Transverse colon (tissue), 4 donors: ENCODE measurements at places on chromosomes 1 and 21. TPM values are rescaled to one million over a fixed set of nuclear protein-coding genes. Genes with fewer than 3 reads are reported as not detected.

The TMEM200B gene
- total RNA-seq, result 3.4 TPM

The LRRN2 gene
- total RNA-seq, result 18.1 TPM

The TDRD5 gene
- 0.64 TPM for total RNA-seq

The GBP6 gene
- total RNA-seq, result not detected

The MEX3A gene
- 0.60 TPM for total RNA-seq

The ERG gene
- 8.6 TPM for total RNA-seq

The SLAMF6 gene
- total RNA-seq, result 2.3 TPM

The TBX19 gene
- total RNA-seq, result 2.9 TPM

The OR2M3 gene
- total RNA-seq, result not detected

The HSF2BP gene
- 0.82 TPM for total RNA-seq

DNA sequence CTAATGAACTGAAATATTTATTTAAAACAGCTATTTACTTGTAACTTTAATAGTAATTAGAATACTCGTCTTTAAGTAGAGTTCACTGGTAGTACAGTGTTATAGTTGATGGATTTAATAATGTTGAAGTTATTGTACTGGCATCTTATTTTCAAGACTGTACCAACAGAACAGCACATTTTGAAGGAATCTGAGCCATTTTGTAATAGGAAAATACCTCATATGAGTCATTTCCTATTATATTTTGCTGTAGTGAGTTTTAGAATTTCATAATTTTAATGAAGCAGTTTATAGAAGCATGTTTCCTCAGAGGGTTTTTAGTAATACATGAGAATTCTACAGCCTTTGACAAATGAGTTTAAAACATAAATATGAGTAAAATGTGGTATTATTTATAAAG, 258.3 kb downstream of the OLFM3 start:
- no peak for DNase-seq

DNA sequence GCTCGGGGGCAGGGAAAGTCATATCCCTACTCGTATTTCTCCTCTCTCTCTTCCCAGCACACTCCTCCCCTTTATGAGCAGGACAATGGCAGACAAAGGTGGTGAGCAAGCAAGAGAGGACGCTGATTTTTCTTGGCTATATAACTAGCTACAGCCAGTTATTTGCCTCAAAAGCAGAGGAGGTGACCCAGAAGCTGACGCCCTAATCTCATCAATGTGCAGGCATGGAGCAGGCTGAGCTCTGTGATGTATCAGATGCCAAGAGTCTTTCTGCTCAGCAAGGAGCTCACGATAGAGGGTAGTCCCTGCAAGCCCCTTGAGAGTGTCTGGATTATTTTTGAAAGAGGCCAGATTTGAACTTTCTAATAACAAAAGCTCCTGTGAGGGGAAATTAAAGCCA, 75.5 kb downstream of the ASTN1 start:
- no peak for DNase-seq

GRCh38 chr1:89842567-89843272, 21.9 kb downstream of the LRRC8D start:
- no peak for DNase-seq

DNA sequence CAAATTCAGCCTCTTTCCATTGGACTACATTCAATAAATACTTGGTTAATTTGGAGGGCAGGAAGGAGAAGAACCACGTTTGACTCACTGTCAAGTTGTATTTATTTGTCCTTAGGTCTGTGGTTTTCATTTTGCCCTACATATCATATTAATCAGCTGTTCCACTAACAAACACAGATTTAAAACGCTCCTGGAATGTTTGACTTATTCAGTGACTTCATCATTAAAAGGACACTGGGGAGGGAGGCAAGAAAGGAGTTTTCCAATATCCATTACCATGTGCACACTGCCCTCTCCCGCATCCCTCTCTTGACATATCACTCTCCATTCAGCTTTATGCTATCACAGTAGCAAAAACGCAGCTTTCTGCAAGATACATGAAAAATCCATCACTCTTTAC, 98.2 kb upstream of the C1orf87 start:
- DNase-seq, result no peak

DNA sequence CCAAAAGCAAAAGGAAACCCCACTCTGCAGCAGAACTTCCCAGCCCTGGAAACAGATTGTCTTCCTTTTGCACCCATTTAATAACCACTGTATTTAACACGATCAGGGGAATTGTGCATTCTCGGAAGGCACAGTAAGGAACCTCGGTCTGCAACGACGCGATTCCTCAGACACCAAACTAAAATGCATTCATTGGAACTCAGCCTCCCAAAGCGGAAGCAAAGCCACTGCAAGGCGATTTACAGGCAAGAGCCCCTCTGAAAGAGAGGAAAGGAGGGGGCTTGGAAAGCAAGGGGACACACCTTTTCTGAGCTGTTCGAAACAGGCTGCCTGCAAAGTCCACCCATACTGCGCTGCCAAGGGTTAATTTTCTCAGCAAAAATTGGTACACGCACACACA, 297.7 kb downstream of the OMA1 start:
- no peak for DNase-seq

- DNase-seq, result no peak
Measured at GRCh38 chr1:193525917-193526710, 339.7 kb upstream of the B3GALT2 start.

DNA sequence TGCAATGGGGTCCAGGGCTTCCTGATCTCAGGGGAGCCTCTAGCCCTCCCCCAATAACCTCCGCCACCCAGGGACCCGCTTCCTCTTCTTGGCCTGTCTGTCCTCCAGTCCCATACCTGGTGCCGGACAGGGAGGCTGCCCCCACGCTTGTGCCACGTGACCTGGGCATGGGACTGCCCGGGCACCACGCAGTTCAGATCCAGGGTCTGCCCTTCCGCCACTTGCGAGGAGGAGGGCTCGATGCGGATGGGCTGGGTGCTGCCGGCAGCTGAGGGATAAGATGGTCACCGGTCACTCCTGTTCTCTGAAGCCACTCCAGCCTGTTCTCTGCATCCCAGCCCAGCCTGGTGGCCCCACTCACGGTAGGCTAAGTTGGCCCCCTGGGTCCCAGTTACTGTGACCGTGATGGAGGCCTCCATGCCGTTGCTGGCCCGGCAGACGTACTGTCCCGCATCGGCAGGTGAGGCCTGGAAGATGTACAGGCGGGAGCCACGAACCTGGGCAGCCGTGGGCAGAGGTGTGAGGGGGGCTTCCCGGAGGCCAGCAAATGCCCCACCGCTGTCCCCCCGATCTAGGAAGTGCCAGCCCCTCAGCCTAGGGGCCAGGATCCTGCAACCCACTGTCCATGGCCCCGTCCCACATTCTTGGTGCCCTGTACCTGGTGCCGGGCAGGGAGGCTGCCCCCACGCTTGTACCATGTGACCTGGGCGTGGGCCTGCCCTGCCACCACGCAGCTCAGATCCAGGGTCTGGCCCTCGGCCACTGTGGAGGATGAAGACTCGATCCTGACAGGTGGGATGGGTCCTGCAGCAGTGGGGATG, 39.6 kb downstream of the LDLRAD2 start:
- no peak for DNase-seq

DNA sequence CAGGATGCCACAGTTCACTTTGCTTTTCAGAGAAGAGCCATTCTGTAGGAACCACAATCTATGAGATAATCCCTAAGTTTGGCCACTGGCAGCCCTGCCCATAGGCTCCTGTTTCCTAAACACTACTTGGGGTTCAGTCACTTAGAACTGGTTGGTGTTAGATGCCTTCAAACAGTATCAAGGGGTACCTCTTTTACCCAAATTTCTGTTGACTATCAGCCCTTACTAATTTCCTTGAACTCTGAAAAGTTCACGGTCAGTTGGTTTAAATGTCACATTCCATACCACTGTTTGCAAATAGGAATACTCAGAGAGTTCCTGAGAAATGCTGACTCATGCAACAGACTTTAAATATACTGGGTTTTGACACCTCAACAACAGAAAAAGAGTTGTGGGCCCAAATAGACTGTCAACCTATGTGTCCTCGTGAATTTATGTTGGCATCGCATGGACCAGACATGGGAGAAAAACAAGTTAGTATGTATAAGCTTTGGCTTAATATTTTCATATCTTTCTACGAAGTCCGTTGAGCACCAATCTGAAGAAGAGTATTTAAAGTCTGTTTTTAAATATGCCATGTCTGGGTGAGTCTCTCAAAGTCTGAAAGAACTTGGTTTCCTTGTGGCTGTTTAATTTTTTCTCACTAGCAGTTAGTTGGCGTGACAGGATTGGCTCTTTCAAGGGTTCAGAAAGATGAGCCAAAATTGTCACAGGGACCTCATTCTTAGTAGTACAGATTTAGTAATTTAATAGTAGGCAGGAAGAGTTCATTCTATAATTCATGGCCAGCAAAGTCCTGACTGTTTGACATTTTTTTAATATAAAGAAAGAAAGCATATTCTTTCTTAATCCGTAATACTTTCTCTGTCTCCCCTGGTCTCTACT, 56.5 kb upstream of the ZNF326 start:
- no peak for DNase-seq

GRCh38 chr1:76802094-76802493, 65.2 kb upstream of the ST6GALNAC5 start:
- DNase-seq, result no peak

DNA sequence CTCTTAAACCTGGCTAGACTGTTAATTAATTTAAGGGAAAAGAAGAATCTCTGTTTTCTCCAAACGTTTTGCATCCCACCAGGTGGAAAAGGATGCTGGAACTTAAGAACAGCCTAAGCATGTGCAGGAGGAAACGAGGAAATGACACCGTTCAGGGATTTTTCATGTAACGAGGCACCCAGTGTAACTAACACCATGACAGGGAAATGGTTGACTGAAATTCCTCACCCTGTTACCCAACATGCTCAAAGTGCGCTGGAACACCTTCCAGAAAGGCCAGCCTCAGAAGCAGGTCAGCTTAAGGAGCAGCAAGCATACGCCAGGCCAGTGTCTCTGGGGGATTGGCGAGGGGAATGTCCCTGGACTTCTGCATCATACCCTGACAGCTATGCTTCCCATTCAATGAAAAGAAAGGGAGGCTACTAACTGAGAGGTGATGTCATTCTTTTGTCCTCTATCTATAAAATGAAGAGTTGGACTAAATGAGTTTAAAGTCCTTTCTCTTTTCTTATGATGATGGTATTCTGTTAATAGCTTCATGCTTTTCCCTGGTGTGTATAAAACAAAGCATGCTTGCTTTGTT, 21.6 kb downstream of the TNN start:
- no peak for DNase-seq

GRCh38 chr1:236395230-236395946, 1.3 kb downstream of the EDARADD start:
- DNase-seq, result peak; percentile 8

DNA sequence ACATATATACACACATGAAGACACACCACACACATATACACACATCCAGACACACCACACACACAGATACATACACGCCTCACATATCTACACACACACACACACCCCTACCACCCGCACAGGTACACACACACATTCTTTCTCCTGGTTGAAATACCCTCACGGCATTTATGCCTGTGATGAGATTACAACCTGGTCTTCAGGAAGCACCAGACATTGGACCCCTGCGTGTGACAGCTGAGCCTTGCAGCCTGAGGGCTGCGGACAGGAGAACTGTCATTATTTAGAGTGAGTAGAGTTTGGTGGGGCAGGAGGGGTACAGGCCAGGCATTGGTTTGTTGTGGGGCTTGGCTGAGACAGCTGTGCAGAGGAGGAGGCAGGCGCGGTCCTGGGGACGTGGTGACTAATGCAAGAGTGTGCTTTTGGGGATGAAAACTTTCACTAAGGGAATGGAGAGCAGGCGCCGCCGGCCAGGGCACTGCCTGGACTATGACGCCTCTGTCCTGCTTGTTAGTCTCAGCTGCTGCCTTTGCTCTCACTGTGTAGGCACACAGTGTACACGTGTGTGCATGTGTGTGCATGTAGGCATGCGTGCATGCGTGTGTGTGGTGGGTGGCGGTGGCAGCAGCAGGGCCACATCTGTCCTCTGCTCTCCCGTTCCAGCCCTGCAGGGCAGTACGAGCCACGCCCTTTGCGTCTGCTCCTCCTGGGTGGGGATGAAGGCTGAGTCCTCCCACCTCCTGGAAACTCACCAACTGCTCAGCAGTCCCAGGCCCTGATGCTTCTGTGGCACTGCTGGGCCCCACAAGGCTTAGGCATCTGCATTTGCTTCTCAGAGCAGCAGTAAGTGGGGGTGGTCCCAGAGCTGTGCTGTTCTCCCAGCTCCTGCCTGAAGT, 57.6 kb downstream of the SPSB1 start:
- no peak for DNase-seq

DNA sequence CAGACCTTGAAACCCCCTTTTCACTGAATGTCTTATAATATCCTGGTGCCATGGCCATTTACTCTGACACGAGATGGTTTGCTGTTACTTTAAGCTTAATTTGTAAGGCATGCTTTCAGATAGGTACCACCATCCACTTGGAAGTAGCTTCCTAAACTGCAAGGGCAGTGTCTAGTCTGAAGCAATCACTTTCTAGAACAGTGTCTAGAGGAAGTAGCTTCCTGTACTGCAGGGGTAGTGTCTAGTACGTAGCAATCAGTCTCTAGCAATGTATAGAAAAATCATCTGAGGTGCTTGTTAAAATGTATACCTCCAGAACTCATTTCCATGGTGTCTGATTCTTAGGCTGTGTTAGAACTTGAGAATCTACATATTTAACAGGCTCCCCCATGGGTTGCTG, 42.5 kb downstream of the ZBTB40 start:
- no peak for DNase-seq

- DNase-seq, result no peak
Measured at GRCh38 chr1:203017692-203018091, 8.6 kb upstream of the PPFIA4 start.

DNA sequence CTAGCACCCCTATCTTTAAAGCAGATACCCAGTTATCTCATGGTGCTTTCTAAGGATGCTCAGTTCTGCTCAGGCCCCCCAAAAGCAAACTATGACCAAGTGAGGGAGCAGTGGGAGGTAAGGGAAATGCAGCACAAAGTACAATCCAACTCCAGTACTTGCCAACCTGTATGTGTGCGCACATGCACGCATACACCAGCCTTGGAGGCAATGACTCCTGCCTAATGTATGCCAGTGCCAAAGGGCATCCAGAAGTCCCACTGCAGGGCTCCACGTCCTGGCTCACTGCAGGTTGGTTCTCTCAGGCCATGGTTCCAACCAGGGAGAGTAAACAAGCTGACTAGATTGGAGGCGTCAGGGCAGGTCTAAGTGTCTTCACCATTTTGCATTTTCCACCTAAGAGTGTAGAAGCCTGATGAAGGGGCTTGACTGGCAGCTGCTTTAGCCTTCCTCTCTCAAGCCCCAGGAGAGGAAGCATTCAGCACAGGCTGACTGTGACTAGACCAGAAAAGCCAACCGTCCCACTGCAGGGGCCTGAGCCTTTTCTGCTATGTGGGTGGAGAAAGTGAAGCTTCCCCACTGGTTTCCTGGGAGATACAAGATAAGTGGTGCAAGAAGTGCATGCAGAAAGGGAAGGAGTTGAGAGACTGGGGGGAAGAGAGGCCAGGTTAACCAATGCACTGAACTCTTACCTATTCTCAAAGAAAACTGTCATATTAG, 7.7 kb downstream of the AMIGO1 start:
- no peak for DNase-seq
